IMR-90 (cell line): ENCODE measurements at places on chromosomes 3 and 15.

DNA sequence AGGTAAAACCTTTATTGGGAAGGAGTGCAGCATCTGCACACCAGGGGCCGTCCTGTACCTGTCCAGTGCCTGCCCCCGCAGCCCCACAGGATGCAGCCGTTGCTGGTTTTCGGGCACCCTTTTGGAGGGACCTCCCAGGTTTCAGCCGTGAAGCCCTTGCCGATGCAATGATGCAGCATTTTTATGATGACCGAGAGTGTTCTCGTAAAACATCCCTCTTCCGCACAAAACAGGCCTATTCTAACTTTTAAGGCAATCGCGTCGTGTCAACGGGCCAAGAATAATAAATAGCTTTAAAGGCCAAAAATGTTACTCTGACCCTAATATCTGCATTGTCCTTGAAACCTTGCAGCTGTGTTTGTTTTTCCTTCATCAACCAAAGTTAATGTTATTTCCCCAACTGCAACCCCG lies 126.1 kb downstream of the LRRK1 start:
- DNase-seq = peak; percentile 47

- DNase-seq = peak; percentile 61
Observed at GRCh38 chr15:73601451-73602445, 31.4 kb downstream of the NPTN start.

DNA sequence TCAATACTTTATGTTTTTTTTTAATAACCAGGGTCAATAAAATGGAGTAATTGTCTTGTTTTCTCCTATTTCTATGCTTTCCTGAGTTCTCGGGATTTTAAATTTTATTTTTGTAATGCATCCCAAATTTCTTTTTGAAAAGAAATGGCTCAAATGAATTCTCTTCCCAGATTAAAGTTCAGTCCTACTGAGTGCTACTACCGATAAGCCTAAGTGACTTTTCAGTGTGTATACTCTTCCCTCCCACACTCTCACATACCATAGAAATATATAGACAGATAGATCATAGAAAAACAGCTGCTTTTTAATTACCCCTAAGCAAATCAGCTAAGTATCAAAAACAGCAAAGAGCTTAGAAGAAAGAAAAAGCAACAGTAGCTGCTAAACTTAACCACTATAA lies 1.5 kb downstream of the SERPINI1 start:
- no peak for DNase-seq

GRCh38 chr3:37387462-37387861 lies 213.1 kb upstream of the LRRFIP2 start:
- no peak for DNase-seq

GRCh38 chr3:187281191-187281714 lies 10.3 kb downstream of the MASP1 start:
- DNase-seq = peak; percentile 98

DNA sequence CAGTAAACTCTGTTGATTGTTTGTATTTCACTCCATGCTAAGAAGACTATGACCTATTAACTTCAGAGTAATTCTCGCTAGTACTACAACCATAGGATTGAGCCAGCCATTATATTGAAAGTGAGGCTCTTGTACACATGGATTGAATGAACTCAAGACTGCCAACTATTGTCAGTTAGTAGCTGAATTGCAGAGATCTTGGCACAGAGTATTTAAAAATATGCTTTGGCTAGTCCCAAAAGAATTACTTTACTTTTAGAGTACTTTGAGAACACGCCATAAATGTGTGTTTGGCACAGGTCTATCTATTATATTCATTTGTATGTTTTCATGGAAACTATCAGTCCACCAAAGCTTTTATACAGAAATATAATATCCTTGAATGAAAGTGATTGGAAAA lies 226.7 kb upstream of the DCBLD2 start:
- DNase-seq = peak; percentile 8

- peak; percentile 32 for DNase-seq
Observed at GRCh38 chr15:70866982-70867641, 13.2 kb upstream of the LARP6 start.

DNA sequence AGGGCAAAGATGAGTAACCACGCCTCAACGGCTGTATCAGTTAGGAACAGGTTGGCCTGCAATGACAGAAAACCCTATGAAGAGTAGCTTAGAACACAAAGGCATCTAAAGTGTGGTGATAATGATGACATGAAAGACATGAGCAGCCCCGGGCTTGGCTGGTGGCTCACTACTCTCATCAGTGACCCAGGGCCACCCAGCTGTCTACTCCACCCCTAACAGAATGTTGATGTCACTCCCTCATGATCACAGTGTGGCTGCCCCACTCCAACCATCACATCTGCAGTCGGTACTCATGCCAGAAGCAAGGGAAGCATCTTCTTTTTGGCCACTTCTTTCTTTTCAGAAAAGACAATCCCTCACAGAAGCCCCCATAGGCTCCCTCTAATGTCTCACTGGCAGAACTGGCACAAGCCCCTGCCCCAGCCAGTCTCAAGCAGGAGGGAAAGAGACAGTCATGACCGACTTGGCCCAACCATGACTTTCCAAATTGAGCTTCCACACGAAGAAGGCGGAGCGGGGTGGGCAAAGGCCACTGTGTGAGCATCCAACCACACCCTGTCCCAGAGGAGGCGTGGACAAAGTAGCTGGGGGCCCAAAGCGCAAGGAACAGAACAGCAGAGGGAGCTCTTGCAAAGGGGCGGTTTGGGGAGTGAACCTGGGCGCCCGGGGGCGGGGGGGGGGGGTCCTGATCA lies 72.0 kb upstream of the IQSEC1 start:
- DNase-seq = no peak

- DNase-seq = no peak
Observed at GRCh38 chr3:100963041-100963440, 30.2 kb downstream of the ABI3BP start.

DNA sequence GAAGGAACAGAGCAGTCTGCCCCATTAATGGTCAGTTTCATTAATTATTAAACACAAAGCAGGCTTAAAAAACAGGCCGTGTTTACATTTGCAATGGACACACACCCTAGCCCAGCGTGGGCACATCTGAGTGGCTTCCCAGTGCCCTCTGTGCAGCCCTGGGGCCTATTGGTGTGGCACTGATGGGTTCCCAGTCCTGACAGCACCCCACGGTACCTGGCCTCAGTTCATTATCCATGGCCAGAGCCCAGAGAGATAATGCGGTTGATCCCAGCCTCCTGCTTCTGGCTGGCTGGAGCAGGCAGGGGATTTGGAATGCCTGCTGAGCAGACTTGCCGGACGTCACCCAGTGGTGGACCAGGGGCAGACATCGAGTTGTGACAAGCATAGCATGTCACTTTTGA lies 110.5 kb upstream of the ABHD17C start:
- no peak for DNase-seq

DNA sequence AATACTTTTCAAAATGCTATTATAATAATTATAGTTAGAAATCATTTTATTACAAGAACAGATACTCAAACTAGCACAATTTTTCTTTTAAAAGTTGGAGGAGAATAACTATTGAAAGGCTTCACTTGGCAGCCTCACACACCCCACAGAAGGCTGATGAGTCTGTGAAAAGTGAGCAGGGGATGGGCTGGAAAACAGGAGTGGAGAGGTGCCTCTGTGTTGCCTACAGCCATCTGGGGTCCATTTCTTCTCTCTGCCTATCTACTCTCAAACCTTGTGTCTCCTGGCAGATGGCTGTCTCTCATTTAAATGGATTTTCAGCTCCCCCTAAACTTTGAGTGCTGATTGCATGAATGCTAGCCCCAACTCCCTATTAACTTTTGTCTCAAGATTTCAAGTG lies 230.8 kb downstream of the CLSTN2 start:
- DNase-seq = no peak

DNA sequence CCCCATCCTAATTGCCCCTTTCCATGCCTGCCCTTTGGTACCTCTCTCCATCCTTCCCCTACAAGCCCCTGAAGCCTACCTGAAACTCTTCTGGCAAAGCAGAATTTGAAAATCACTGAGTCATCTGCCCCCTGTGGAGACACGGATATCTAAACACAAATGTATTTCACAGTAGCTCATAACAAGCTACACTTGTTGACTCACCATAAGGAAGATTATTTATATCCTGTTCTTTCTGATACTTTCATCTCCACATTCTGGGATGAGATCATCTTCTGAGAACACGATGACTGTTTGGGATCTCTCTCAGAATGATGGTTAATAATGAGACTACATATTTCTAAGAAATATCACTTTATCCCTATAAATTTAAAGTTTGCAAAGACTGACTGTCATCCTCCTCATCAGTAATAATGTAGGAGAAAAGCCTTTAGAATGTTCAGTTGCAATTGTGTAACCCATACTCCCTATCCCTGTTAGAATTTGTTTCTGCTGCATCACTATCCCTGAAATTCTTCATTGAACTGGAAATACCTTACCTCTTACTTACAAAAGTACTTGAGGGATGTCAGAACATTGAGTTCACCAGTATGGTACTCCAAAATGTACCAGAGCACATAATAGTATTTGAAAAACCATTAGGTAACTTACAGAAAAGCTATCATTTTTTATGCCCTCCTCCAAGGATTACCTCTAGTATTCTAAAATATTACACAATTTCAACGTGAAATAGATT lies 116.1 kb upstream of the IL12A start:
- DNase-seq = peak; percentile 95

- peak; percentile 67 for DNase-seq
Observed at GRCh38 chr3:101091489-101091888, 98.3 kb upstream of the ABI3BP start.

GRCh38 chr3:105351821-105352220 lies 14.9 kb upstream of the ALCAM start:
- DNase-seq = peak; percentile 77

GRCh38 chr3:14520149-14520548 lies 20.0 kb downstream of the GRIP2 start:
- no peak for DNase-seq

DNA sequence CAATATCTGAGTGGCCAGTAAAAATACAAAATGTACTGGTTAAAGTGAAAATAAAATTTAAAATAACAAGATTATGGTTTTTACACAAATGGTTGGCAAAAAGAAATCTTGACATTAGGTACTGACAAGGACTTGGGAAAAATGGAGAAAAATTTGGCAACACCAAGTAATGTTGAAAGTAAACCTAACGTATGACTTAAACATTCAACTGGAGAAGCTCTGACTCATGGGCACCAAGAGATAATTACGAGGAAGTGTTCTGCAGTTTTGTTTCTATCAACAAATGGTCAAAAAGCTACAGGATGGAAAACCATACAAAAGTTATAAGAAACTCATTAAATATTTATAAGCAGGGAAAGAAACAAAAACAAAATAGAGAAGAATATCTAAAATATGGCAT lies 177.7 kb downstream of the ZNF385D start:
- DNase-seq = peak; percentile 1

- DNase-seq = peak; percentile 93
Observed at GRCh38 chr15:67146234-67146633, 80.8 kb downstream of the SMAD3 start.

DNA sequence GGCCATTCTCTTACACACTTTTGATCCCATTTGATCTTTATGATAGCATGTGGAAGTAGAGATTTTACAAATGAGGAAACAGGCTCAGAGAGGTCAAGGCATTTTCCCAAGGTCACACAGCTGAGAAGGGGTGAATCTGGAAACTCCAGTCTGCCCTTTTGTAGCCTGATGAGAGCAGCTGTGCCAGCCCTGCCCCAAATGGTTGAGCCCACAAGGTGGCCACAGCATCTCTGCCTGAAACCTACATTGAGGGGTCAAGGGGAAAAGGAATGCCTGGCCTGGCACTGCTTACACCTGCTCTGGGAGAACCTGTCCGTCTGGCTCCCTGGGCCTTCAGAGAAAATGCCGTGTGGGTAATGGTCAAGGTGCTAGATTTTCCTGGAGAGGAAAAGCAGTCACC lies 200.2 kb upstream of the LINGO1 start:
- no peak for DNase-seq

GRCh38 chr3:61828880-61829721 lies 267.7 kb downstream of the PTPRG start:
- no peak for DNase-seq

- DNase-seq = no peak
Observed at GRCh38 chr3:99969136-99969535, 145.2 kb downstream of the FILIP1L start.

- DNase-seq = no peak
Observed at GRCh38 chr15:45573961-45574629, 13.1 kb upstream of the BLOC1S6 start.

GRCh38 chr15:100681335-100681746 lies 79.0 kb downstream of the ASB7 start:
- no peak for DNase-seq

- peak; percentile 94 for DNase-seq
Observed at GRCh38 chr3:117692416-117692995, 982.9 kb downstream of the TUSC7 start.

GRCh38 chr3:118813472-118813871 lies 221.2 kb downstream of the IGSF11 start:
- no peak for DNase-seq

- DNase-seq = no peak
Observed at GRCh38 chr15:85326291-85326690, 54.1 kb upstream of the AKAP13 start.

DNA sequence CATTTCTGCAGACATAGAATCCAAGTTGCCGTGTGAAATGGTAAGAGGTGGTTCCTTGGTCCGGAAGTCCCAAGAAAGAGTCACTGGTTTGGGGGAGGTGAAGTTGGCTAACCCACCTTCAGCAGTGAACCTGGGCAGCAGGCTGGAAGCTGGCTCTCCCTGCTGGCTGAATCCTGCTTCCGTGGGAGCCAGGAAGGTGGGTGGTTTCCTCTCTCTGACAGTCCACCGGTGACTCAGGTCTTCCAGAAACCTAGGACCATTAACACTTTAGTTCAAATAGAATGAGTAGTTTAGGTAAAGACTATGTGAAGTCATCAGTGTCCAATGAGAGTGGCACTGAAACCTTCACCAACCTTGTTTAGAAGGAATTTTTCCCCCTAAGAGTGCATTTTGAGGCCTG lies 87.4 kb upstream of the CACNA2D3 start:
- DNase-seq = no peak

DNA sequence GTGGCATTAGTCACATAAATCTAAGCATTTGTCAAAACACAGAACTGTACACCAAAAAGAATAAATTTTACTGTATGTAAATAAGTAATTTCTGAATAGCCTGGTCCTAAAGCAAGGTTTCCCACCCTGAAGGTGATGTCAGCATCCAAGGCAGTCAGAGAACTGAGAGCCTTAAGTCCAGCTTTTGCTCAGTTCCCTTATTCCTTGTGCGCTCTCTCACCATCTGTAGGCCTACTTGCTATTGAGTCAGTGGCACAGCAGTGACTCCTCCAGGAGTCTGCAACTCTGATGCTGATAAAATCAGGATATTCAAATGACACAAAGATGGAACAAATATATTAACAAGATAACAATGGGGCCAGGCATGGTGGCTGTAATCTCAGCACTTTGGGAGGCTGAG lies 22.3 kb downstream of the VPS39 start:
- DNase-seq = no peak

- DNase-seq = no peak
Observed at GRCh38 chr15:85477061-85477460, 96.7 kb downstream of the AKAP13 start.

DNA sequence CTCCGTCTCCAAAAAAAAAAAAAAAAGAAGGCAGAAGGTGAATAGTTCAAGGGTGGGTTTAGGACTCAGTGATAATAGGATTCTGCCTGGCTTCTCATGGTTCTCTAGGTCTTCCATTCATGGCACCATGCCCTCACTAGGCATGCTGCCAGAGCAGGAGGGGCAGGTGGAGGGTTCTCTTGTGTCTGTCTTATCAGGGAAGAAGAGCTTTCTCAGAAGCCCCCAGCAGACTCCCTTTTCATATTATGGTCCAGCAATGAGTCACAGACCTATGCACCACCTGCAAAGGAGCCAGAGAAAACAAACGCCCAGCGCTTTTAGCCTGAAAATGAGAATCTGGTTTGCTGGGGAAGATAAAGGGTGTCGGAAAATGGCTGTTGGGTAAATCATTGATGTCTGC lies 3.0 kb downstream of the CCR2 start:
- no peak for DNase-seq
